ENCODE measurements at places on chromosomes 12 and 14. TPM values are rescaled to one million over a fixed set of nuclear protein-coding genes. Genes with fewer than 3 reads are reported as not detected.

- DNase-seq, result no peak
Measured at GRCh38 chr12:88501972-88502938, 78.0 kb downstream of the KITLG start.

- DNase-seq, result no peak
Measured at GRCh38 chr12:45619736-45620135, 109.8 kb upstream of the ARID2 start.

SLC17A8 gene
- not detected for total RNA-seq

NEUROD4 gene
- not detected for total RNA-seq

All from activated CD8-positive, alpha-beta T cell treated with anti-CD3 and anti-CD28 coated beads, Interleukin-2, amount 10 ng/mL, durations not matched to agents 7 days and 5 days (primary cell).